Activated CD4-positive, alpha-beta T cell treated with anti-CD3 and anti-CD28 coated beads for 36 hours (primary cell): ENCODE measurements at places on chromosomes 2 and 18. TPM values are rescaled to one million over a fixed set of nuclear protein-coding genes. Genes with fewer than 3 reads are reported as not detected.
A peak's percentile ranks its signal among the peaks of the same experiment; 100 is the strongest.

DNA sequence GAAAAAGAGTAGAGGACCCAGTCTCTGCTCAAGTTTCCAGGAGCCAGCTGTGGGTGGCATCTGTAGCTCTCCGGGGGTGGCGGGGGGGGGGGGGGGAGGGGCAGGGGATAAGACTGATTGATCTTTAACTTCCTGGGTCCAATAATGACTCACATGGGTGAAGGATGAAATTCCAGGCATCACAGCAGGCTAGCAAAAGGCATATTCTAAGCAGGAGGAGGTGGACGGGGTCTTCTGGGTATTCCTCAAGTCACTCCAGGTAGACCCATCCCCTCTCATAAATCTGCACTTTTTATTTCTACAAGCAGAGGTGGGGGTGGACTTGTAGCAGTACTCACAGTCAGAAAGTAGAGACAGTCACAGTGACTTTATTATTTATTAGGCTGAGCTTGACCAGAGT lies 85.5 kb upstream of the TMEM247 start:
- peaks cover 11% of the 10 kb centered on the region for H3K27me3 ChIP-seq
- DNase-seq = no peak
- no peak overlapping the region for H3K4me3 ChIP-seq
- peaks cover 9% of the 10 kb centered on the region for H3K4me1 ChIP-seq
- H3K27ac ChIP-seq = no peak overlapping the region

DNA sequence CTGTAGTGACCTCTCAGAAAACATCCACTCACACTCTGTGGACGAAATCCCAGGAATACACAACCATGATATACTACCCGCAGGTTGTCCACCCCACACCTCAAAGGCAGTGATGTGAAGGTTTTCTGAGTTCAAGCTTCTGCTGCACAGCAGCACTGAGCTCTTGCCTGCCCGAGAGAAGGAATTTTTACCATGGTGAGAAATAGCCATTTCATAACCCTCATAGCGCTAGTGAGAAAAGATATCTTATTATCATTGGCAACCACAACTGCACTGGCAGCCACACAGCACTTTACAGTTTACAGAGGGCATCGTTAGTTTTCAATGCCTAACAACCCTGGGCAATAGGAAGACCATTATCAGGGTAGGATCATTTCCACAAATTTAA lies 36.9 kb downstream of the NAPG start:
- no peak for DNase-seq
- H3K27ac ChIP-seq = no peak overlapping the region
- H3K27me3 ChIP-seq = no peaks in the 10 kb centered on the region
- H3K36me3 ChIP-seq = no peaks in the 10 kb centered on the region
- H3K4me1 ChIP-seq = peaks cover 7% of the 10 kb centered on the region

GRCh38 chr2:88690591-88691338 lies 708 bp upstream of the RPIA start:
- peak overlapping the region; percentile 91 for H3K27ac ChIP-seq
- H3K4me1 ChIP-seq = peaks cover 45% of the 10 kb centered on the region
- no peaks in the 10 kb centered on the region for H3K27me3 ChIP-seq
- DNase-seq = peak; percentile 76
- peaks cover 15% of the 10 kb centered on the region for H3K36me3 ChIP-seq
- peak overlapping the region; percentile 95 for H3K4me3 ChIP-seq

DNA sequence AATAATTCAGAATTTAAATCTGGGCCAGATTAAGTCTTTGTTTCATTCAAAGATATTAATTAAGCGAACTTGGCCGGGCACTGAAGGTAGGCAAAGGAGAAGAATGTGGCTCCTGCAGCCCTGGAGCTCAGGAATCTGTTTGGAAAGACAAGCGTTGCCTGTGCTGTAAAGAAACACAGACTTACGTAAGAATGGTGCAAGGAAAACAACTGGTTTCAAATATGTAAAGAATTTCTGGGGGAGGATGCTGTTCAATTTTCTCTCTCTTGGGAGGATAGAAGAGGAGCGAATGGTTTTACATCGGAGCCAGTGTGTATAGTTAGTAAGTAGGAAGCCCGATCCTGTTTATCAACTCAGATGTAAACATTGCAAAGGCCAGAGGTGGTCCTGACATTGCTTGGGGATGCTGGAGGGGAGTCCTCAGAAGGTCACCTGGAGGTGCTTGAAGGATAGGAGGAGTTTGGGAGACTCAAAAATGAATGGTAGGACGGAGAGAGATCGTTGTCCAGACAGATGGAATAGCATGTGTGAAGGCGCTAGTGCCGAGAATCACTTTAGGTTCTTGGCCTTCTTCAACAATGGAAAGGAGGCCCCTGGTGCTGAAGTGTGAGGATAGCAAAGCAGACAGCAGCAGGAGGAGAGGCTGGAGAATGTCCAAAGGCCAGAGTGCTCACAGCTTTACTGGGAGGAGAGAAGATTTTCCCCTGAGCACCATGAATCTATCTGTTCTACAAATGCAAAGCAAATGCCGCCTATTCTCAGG lies 456.1 kb downstream of the LPIN1 start:
- no peak overlapping the region for H3K4me3 ChIP-seq
- H3K27me3 ChIP-seq = no peaks in the 10 kb centered on the region
- no peak for DNase-seq

- H3K27me3 ChIP-seq = no peaks in the 10 kb centered on the region
- H3K4me3 ChIP-seq = no peak overlapping the region
- peak; percentile 64 for DNase-seq
- H3K36me3 ChIP-seq = peaks cover 68% of the 10 kb centered on the region
- peaks cover 75% of the 10 kb centered on the region for H3K4me1 ChIP-seq
Observed at GRCh38 chr2:174573621-174574081, 24.0 kb downstream of the WIPF1 start.

The FHL2 gene
- 3.9 TPM for total RNA-seq

The TMEM17 gene
- total RNA-seq = 0.18 TPM

The LCT gene
- 0.16 TPM for total RNA-seq

The ABCB11 gene
- not detected for total RNA-seq
